ENCODE measurements at places on chromosomes 16 and 17.

GRCh38 chr16:71353736-71354135 is 4.8 kb upstream of the CALB2 start:
- no peak for DNase-seq

DNA sequence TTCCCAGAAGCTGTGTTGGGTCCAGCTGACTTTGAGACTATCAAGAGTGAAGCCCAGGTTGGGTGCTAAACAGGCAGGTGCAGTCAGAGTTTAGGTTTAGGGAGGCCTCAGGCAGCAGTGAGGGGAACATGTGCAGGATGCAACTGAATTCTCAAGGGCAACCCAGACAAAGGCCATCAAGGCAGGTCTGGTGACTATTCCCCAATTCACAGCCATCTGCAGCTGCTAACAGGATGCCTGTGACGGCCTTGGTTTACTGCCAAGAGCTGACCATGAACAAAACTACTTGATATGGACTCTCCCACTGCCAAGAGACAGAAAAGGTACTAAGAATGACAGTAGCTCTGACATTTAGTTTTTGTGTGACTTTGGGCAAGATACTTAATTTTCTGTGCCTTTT is 45.2 kb upstream of the BCAR1 start:
- DNase-seq: no peak

DNA sequence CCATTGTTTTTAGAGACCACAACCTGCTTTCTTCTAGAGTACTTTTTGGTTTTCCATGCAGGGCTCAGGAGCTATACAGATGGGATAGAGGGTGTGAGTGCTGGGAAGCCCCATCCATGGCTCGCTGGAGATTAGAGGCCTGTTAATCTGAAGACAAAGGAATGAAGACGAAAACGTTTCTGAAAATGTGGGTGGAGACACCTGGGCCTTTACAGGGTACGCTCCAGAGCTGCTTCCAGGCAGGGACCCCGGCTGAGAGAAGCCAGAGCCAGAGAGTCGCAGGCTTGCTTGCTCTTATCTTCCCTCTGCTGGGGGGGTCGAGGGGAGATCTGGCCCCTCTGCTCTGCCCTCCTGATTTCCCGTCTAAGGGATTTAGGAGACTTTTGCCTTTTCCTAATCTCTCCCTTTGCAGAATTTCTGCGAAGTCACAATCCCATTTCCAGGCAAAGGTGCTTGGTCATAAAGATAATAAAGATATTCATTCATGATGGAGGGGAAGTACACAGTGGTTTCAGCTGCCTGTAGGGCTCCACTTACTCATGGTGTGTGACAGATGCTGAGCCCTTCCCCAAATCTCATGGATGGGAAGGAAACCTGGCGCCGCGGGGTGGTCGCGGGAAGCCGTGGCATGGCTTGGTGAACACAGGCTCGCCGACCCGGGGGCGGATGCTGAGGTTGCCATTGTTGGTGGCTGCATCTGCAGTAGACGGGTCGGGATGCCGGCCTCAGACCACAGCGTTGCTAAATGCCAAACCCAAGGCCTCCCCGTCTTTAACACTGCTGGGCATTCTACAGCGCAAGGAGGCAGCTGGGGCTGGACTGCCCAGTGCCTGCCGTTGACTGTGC is 4.8 kb upstream of the SOCS3 start:
- DNase-seq: peak; percentile 46

DNA sequence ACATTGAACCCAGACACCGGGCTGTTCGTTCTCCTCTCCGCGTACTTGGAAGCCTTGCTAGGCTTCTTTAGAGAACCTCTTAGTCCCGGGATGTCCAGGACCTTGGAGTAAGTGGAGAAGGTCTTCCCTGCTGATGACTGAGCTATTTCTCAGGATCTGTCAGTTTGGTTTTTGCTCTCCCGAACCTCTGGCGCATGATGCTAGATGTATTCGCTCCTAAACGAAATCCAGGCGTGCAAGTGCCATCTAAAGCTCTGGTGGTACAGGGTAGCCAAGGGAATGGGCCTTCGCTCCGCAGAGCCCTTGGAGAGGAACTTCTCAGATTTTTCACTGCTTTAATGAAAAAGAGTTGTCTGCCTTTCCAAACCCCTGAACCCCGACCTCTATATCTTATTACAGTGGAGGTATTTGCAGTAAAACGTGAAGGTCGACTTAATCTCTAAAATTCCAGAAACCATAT is 547 bp downstream of the VMP1 start:
- DNase-seq: no peak

DNA sequence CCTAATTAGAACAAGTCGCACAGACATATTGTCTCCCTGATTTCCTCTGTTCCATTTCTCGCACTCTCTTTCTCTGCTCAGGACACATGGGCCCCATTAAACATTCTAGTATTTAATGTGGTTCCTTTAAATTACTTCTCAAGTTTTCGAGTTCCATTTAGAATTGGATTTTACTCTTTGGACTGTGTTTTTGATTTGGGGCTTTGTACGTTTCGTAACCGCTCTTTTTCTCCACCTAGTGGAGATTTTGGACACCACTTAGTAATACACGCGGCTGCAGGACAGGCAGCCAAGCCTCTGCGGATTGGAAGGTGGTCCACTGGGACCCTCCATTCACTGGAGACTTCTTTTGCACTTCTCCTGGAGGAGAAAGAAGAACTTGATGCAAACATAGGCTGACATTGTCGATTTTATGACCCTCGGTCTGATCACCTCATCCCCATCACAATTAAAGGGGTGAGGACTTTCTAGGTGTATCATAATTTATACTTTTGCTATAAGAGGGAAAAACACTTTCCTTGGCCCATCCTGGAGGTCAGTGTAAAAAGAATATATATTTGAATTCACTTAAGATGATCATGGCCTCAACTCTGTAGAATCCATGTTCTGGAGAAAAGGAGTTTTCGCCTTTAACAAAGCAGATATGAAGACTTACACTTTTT is 85.7 kb downstream of the NOG start:
- no peak for DNase-seq

DNA sequence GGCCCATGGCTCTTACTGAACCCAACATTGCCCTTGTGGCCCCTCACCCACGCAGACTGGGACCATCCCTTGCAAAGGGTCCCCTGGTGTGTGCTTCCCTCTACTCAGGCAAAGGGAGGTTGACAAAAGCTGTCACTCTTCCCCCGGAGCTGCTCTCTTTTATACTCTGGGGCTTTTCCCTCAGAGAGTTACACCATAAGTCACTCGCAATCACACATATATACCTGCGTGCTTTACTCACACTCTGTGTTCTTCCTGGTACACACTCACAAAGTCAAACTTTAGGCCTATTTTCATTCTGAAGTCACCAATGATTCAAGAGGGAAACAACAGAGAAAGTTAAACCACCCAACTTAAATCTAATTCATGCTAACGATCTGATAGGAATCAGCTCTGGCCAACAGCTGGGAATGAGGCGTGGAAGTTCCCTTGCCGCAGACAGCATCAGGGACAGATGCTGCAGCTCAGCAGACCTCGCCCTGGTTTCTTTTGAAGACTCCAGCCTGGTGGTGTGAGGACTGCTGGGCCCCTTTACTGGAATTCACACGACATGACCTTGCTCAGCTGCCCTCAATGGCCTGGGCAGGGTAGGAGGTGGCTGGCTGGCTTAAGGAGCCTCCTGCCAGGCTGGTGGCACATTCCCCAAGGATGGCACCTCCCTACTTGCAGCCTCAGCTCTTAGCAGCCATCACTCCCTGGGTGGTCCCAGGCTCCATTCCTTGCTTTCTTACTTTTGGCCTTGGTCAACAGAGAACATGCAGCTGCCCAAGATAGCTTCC is 27.3 kb downstream of the HIC1 start:
- DNase-seq: no peak

- no peak for DNase-seq
These were observed 7.2 kb upstream of the DRC7 start for GRCh38 chr16:57687363-57687929.

- DNase-seq: no peak
These were observed 11.9 kb upstream of the AURKB start for GRCh38 chr17:8222380-8222629.

- no peak for DNase-seq
These were observed 12.4 kb downstream of the TEX14 start for GRCh38 chr17:58679263-58680037.

GRCh38 chr16:2686912-2687507 is 4.7 kb downstream of the KCTD5 start:
- peak; percentile 47 for DNase-seq

DNA sequence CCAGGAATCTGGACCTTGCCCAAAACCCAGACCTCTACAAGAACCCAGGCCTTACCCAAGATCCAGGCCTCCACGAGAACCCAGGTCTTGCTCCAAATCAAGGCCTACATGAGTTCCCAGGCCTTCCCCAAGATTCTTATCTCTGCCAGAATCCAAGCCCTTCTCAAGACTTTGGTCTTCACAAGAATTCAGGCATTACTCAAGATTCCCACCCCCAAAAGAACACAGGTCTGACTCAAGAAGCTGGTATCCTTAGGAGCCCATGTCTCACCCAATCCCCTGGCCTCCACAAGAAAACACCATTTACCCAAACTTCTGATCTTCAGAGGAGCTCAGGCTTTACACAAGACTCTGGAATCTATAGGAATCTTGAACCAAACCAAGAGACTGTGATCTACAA is 2.6 kb downstream of the SPEM3 start:
- no peak for DNase-seq

DNA sequence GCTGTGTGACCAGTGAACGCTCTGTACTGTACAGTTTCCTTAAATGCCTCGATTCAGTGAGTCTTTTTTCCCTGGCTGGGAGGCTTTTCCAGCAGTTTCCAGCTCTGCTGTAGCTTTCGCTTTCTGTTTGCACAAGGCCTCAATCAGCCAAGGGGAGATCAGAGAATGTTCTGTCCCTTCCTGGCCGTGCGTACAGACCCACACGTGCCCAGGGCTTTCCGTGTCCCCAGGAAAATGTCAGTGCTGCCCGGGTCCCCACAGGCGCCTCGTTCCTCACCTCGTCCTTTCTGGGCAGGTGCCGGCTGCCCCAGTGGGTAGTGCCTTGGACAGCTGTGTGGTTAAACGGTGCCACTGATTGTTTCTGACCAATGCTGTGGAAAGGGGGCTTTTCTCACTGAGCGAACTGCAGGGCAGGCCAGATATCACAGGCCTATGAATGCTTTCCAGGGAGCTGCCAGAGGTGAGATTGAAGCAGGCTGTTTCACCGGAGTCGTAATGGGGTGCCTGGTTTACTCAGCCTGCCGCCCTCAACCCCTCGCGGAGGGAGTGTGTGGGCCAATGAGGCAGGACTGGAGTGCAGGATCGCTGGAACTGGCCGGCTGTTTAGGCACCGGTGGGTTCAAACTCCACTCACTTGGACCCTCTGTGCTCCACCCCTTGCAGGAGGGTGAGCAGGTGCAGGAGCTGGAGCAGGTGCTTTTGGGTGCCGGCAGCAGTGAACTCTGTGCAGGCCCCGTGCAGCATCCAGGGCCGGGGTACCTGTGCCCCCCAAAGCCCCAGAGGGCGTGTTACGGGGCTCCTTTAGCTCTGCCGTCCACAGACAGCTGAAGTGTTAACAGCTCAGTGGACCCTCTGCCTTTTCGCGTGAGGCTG is 44.4 kb downstream of the ZNF778 start:
- DNase-seq: no peak

DNA sequence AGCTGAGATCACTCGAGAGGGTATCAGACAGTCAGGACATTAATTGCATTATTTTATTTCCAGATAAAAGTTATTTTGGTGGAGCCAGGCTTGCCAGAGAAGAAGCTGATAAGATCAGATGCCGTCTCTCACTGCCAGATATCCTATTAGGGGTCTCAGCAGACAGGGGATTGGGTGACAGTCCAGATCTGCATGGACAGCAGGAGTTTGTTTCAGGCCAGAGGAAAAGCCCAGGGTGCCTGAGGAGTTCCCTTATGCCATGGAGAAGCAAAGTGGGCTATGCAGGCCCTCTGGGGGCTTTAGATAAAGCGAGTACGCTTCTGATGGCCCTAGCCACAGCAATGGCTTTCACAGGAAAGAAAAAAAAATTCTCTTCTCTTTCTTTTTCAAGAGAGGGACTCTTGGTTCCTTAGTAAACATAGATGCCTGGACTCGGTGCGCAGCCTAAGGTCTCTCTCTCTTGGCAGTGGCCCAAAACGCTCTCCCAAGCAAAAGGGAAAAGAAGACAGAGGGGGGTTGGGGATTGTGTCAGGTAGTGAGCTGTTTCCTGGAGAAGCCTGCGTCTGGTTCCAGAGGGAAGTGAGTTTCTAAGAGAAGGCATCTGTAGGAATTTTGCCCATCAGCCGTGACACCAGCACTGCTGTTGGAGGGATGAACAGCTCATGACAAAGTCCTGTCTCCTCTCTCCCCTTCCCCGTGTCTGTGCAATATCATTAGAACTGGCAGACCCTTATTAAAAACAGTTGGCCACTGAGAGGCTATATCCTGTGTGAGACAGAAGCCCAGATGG is 166.3 kb upstream of the FOXF1 start:
- no peak for DNase-seq

DNA sequence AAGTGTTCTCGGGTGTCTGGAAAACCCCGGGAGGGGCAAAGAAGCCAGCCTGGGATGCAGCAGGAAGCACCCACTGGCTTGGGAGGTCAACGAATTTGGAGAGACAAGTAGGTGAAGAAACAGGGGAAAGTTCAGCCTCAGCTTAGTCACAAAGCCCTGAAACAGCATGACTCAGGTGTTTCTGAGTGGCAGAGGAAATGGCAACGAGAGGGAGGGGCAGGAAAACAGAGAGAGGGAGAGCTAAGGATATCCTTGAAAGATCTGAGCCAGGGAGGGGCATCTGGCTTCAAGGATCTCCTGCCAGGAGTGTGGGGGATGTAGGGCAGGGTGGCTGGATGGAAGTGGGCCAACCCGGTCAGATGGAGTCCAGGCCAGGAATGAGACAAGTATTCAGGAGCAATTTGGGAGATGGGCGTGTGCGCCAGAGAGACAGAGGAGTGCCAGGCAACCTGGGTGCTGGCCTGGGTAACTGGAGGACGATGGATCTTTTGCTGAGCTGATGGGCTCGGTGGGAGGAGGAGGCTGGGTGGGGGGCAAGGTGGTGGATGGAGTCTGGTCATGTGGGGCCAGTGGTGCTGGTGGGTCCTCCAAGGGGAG is 27.2 kb downstream of the ABCC3 start:
- DNase-seq: peak; percentile 19

GRCh38 chr17:48678141-48678971 is 44.0 kb downstream of the PRAC1 start:
- peak; percentile 77 for DNase-seq

GRCh38 chr17:55774846-55775271 is 24.0 kb downstream of the PCTP start:
- DNase-seq: no peak

DNA sequence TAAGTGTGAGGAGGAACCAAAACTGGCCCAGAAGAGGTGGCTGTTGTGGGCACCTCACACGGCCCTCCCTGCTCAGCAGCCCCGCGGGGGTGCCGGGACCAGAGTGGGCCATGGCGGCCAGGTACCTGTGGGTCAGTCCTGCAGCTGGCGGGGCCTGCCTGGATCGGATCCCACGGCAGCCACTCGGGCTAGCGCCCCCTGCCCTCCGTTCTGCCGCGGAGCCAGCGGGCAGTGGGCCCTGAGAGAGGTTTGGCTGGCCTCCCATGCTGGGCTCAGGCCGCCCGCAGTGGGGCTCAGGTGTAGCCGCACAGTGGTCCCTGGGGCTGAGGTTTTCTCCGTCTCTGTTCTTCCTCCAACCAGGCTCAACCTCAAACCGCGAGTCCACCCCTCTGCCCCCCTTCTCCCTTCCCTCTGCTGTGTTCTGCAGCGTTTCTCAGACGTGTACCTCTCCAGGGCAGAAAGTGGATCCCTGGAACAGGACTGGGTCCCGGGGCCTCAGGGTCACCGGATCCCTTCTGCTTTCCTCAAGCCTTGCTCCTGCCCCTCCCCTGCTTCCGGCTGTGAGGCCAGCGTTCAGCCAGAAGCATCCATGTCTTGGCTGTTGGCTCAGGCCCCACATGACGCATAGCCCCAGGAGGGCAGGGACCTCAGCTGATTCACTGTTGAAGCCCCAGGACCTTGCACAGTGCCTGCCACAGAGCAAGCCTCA is 28.6 kb upstream of the ITGA3 start:
- no peak for DNase-seq
